Fibroblast of skin of left quadriceps (primary cell): ENCODE measurements at places on chromosomes 1 and 21.
A peak's percentile ranks its signal among the peaks of the same experiment; 100 is the strongest.

DNA sequence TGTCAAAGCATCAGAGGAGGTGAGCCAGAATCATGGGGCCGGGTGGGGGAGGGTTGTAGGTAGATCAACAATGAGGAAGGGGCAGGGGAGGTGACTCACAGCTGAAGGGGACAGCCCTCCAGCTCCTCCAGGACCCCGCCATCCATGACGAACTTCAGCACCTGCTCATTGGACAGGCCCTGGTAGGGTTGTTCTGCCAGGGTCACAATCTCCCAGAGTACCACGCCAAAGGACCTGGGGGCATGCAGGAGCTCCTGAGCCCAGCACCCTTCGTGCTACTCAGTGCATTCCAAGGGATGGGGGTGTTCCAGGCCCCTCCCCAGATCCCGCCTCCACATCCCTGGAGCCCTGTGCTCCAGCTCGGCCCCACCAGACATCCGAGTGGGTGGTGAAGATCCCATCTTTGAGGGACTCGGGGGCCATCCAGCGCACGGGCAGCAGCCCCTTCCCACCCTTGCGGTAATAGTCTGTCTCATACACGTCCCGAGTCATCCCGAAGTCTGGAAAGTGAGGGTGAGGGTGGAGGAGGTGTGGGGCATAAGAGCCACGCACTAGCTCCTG lies 17.5 kb downstream of the INSRR start:
- no peak for DNase-seq

GRCh38 chr1:7427605-7428300 lies 343.3 kb upstream of the VAMP3 start:
- DNase-seq: no peak

- no peak for DNase-seq
These were observed 1.8 kb downstream of the FNDC5 start for GRCh38 chr1:32868806-32869455.

DNA sequence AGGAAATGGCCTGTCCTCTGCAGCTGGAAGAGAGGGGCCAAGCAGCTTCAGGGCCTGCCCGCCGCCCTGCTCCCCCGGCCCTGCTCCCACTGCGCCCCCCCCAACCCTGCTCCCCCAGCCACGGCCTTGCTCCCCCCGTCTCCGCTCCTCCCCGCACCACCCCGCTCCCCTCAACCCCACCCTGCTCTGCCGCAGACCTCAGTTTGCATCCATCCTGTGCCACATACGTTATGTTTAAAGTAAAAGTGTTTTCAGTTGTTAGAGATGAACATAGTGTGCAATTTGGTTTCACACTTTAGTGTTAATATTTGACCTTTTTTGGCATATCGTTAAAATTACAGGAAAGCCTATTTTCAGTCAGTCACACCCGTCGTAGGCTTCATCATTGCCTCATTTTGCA lies 34.1 kb upstream of the DIP2A start:
- no peak for DNase-seq

DNA sequence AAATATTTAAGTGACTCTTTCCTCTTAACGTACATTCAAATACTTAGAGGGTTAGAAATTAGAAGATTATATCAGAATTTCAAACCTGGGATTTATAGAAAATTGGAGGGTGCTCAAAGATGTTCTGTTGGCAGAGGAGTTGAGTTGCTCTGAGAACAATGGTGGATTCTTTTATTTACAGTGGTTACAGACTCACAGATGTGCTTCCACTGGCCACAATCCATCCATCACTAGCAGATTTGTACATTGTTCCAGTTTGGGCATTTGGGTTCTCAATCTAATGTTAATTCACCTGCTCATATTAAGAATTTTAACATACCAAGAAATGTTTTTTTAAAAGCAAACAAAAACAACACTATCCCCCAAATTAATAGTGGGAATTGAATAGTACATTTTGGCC lies 23.5 kb downstream of the DNAJC6 start:
- no peak for DNase-seq

GRCh38 chr1:93021539-93022134 lies 57.4 kb upstream of the MTF2 start:
- no peak for DNase-seq

- no peak for DNase-seq
These were observed 101.0 kb upstream of the LMO4 start for GRCh38 chr1:87227651-87228050.

DNA sequence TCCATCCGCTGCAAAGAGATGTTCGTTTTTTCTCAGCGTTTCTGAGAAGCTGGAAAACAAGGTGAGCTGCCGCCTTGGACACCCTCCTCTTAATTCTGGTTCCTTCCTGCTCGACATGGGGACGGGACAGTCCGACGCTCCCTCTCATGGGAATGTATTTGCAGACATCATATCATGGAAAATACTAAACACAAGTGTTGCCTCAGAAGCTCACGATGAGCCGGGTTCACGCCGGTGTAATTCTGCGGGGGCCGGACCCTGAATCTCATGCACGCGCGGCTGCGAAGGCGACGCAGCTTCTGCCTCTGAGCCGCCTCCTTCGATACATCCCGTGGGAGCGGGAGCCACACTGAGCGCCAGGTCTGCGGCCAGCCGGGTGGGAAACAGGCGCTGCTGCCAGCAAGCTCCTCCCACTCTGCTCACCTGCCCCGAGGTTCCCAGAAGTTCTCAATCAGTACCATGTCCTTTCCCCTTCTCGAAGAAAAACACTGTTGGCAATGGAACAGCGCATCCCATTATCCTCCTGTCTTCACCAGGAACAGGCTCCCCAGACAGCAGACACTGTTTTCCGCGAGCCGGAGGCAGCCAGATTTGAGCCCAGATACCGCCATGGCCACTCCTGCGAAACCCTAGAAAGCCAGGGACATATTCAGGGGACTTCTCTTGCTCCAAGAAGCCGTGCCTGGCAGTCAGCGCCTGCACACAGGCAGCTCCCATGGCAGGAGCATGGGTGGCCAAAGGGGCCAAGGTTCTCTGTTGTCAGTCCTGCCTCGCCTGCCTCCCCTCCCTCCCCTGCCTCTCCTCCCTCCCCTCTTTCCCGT lies 98.0 kb downstream of the WDR4 start:
- DNase-seq: no peak

DNA sequence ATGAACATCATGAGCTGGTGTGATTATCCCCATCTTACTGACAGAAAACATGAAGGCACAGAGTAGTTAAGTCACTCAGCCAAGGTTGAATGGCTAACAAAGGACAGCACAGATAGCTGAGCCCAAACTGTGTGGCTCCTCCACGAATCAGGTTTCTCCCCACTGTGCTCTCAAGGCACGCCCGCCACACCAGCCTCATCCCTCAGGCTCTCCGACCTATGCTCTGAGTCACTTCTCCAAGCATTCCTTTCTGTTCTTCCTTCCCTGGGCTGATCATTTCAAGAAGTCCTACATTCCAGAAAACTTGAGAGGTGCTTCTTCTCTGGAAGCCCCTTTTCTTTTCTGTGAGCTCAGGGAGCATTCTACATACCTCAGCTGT lies 25.3 kb upstream of the SDC3 start:
- DNase-seq: peak; percentile 37

- no peak for DNase-seq
These were observed 49.6 kb downstream of the ST6GALNAC3 start for GRCh38 chr1:76124196-76124595.

- no peak for DNase-seq
These were observed 81.5 kb downstream of the SYT2 start for GRCh38 chr1:202628646-202629215.

DNA sequence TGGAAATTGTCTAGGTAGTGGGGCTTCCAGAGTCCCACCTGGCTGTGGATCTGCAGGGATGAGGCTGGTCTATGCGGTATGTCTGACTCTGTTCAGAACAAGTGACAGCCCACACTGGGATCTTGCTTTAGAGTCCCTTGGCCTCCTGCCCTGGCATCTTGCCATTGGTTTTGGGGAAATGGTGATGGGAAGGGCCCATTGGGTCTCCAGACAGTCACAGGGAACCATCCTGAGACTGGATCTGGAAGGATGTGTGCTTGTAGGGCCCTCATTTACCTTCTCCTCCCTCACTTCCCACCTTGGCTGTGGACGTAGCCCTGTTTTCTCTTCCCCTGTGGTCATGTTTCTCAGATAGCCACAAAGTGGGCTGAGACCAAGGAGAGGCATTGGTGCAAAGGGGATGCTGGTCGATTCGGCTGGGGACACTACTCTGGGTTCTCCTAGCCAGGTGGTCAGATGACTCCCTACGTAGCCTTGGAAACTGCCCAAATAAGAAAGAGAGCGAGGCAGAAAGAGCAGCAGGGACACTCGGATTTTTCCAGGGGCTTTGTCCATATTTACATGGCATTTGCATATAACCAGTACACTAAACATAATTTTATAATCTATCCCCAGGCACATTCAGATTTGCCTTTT lies 15.1 kb downstream of the SOX13 start:
- DNase-seq: no peak
